Left colon (tissue), 2 donors: ENCODE measurements at places on chromosomes 5 and 9.

DNA sequence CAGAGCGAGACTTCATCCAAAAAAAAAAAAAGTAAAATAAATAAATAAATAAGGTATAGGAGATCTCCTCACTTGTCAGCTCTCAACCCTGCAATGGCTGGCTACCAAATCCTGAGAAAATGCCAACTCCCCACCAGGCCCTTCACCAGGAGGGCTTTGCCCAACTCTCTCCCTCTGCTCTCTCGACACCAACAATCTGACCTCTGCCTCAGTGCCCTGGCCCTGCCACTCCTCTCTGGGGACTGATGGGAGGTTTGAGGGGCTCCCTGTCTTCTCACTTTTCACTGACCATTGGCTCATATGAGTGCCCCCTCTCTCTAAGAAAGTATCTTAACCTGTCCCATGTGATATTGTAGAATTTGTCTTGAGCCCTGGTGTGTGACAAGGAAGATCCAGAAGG, 52.6 kb upstream of the SH3PXD2B start:
- no peak for DNase-seq

DNA sequence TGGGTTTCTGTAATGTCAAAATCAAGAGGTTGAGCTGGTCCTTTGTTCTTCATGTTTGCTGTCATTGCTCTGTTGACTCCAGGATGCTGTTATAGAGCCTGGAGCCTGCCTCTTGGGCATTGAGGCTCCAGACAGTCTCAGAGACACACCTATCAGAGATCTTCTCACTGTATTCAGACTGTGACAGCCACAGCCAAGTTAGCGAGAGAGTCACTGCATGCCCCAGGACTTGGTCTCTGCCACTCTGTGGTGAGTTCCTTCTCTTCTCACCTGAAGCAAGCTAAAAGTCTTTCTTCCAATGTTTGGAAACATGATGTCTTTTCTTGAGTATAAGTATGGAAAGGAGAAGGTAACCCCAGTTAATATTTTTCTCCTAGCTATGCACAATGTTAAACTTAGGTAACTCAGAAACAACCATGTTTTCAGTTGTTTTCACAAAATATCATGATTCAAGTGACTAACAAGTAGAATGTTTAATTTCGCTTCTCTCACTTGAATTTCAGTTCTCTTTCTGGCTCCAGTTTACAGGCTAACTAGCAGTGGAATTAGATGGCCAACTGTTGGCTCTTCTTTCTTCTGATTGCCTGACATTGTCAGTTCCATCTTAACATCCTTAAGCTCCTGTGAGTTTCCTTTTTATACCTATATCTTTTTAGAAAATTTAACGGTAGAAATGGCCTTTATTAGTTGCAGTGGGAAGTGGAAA, 20.6 kb upstream of the ZFYVE16 start:
- no peak for DNase-seq

GRCh38 chr5:142324136-142324870, 518 bp downstream of the SPRY4 start:
- peak; percentile 66 for DNase-seq

DNA sequence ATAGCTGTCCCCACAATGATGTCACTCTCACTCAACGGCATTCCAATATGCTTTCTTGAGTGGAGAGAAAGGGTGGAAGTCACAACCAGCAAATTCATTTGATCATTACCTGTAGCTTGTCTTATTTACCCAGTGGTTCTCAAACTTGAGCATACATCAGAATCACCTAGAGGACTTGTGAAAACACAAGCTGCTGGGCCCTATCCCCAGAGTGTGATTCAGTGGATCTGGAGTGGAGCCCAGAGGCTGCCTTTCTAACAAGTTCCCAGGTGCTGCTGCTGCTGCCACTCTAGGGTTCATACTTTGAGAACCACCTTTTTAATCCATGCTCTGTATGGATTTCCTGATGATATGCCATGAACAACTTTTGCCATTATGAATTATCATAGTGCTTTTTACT, 94.7 kb downstream of the KLHL3 start:
- no peak for DNase-seq

DNA sequence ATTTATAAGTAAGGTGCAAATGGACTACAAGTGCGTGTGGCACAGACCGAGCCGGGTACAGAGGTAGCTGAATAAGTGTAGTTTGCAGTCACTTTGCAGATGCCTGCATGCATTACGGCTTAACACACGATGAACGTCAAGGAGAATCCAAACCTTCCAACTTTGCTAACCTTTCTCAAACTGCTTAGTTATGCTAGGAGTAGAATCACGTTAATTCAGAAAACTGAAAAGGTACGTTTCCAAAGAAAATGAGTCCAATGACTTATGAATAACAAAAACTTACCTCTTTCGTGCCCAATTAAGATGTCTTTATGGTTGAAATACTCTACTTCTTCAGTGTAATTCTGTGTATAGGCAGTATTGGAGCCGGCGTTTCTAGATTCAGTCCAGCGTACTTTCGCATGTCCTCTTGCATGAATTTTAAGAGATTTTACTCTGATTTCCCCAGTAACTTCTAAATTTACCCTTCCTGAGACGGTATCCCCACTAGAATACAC, 539 bp downstream of the ARRDC3 start:
- peak; percentile 52 for DNase-seq

GRCh38 chr5:77869116-77869798, 93.1 kb upstream of the TBCA start:
- no peak for DNase-seq

- no peak for DNase-seq
Measured at GRCh38 chr9:9846557-9846956, 766.2 kb downstream of the PTPRD start.

GRCh38 chr9:88312517-88313103, 75.6 kb upstream of the SPIN1 start:
- DNase-seq = no peak

- DNase-seq = no peak
Measured at GRCh38 chr5:135599421-135600151, 20.8 kb upstream of the CXCL14 start.

DNA sequence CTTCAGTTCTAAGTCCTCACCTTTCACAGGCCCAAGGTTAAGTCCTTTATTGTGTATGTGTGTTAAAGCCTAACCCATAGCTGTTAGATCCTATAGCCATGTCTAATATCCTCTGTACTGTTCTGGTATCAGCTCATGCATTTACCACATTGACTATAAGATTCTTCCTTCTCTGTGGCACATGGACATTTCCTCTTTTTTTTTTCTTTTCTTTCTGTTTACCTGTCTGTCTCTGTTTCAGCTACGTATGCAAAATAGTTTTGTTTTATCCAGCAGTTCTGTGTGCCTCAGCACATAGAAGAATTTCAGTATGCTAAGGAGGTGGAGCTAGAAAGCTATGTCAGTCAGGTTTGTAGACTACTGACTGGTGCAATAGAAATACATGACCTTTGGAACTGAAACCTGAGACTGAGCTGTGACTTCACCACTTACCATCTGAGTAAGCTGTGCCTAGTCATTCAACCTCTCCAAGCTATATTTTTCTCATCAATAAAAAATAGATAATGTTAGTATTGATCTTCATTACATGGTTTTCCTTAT, 155.6 kb upstream of the VLDLR start:
- no peak for DNase-seq

DNA sequence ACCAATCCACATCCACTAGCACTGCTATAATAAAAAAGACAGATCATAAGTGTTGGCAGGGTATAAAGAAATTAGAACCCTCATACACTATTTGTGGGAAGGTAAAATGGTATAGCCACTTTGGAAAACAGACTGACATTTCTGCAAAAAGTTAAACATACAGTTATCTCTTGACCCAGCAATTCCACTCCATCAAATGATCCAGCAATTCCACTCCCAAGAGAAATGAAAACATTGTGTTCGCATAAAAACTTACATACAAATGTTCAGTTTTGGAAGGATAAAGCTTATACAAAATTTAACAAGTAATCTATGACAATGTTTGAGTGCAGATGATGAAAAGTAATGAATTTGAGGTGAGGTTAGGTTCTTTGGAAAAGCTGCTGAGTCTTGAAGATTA, 2.1 kb downstream of the KIF27 start:
- no peak for DNase-seq

DNA sequence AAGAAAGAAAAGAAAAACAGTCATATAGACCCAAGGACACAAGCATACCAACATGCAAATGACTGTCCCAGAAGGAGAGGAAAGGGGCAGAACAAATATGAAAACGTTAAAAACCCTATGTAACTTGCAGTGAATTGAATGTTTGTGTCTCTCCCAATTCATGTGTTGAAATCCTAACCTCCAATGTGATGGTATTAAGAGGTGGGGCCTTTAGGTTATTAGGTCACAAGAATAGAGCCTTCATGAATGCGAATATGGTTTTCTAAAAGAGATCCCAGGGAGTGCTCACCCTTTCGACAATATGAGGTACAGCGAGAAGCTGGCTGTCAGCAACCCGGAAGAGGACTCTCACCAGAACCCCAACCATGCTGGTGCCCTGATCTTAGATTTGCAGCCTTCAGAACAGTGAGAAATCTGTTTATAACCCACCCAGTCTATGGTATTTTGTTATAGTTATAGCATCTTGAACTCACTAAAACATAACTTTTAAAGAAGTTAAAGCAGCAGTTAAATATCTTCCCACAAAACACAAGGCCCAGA, 14.0 kb downstream of the HNRNPAB start:
- DNase-seq = no peak
